ENCODE measurements at places on chromosomes 1 and 21.
A peak's percentile ranks its signal among the peaks of the same experiment; 100 is the strongest.

DNA sequence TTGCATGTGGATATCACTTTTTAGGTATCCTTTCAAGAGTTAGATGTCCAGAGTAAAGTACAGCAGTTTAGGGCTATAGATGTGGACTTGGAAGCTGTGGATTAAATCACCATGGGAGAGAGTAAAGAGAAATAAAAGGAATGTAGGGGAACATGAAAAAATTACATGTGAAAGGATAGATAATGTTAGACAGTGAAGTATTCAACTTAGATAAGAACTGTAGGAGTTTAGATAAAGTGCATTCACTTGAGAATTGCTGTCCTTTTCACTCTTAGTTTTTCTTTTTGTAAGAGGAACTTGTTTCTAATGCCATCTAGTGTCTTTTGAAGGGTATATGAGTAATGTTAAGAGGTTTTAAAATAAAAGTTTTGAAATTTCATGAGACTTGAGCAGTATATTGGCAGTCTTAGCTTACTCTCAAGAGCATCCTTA is 40.1 kb downstream of the MAST2 start:
- DNase-seq: no peak

DNA sequence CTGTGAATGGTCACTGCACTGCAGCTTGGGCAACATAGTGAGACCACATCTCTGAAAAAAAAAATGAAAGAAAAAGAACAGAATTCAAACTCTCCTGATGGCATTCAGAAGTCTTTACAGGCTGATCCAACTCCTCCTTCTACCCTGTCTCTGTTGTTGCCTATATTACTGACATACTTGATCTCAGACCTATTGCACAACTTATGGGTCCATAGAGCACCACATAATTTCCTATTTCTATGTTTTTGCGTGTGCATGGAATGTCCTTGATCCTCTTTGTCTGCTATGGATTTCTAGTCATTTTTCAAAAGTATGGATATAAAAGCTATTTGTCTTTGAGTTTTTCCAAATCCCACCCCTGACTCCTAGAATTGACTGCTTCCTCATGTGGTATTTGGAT is 22.4 kb upstream of the CYP2J2 start:
- DNase-seq: no peak

DNA sequence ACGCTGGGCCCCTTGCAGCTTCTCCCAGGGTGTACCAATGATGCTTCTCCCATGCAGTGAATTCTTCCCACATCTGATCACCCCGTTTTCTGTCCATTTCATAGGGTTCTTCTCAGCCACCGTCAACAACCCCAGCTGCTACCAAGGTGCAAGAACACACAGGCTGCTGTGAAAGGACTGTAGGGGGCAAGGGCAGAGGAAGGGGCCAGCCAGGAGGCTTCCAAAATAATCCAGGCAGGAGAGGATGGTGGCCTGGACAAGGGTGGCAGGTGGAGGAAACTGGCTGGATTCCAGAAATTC is 113.3 kb upstream of the WNT4 start:
- DNase-seq: no peak

- DNase-seq: no peak
These were observed 216.9 kb upstream of the NRIP1 start for GRCh38 chr21:15281714-15282113.

- DNase-seq: no peak
These were observed 167.4 kb downstream of the URB2 start for GRCh38 chr1:229793488-229793887.

DNA sequence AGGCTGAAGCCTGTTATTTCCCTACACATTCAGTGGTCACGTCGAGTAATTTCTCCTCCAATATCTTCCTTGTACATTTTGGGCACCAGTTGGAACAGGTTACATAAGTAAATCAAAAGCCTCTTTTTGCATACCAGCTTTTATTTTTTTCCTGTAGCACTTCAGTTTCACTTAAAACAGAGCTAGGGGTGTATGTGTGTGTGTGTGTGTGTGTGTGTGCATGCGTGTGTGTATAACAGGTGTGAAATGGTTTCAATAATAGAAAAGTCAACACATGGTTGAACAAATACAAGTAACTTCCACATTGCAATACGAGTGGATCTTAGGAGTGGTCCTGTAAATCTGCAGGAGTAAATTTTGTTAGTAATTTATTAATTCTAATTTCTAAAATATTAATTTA is 3.0 kb upstream of the MAN1A2 start:
- no peak for DNase-seq

GRCh38 chr1:160115545-160116282 is at the start of gene ATP1A2:
Gene ATP1A2 (plus strand): TSS chr1:160115759. CDS start chr1:160115862, 103 bp downstream.
- no peak for DNase-seq

GRCh38 chr1:159014851-159015250 is 5.1 kb downstream of the IFI16 start:
- no peak for DNase-seq

DNA sequence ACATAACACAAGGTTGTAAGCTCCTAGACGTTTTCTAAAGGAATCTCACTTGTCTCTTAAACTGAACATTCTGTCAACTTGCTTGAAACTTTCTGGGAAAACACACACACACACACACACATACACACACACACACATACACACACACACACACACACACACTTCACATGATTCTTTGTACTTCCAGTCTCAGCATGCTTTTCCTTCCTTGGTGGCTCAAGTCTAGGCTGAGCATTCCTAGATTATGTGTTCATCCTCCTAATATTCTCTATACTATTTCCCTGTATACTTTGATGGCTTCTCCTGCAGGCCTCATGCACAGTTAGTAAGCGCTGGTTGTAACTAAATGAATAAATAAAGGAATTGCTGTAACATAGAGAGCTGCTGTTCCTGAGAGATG is 372.1 kb downstream of the PTPRC start:
- no peak for DNase-seq

DNA sequence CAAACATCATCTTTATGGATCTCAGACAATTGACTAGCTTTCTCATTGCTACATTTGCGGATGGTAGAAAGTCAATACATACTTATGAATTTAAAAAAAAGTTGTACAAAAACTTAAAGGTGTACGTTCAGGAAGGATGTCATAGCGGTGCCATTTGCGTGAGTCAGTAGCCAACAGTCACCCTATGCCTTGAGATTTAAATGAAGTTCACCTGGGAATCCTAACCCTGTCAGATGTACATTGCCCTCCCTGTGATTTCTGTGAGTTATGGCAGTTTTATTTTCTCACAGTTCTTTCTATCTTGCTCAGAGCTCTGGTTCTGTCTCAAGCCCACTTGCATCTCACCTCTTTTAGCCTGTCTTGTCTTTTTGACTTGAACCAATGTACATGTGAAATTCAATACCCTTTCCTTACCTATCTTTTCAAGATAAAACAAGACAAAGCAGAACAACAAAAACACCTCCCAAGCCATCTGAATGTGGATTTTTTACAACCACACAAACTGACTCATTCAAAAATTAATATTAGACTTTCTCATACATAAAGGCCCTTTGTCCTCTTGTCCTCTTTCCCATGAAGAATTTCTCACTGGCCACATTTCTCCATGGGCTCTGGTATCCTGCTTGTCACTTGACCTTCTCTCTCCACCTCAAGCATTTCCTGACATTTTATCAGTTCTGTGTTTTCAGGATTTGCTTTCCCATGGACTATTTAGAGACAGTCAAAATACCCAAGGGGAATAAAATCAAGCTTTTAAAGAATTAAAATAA is 25.3 kb upstream of the ZNF697 start:
- no peak for DNase-seq

- DNase-seq: no peak
These were observed at the start of gene S100A6 for GRCh38 chr1:153535242-153536011. Gene S100A6 (minus strand): TSS chr1:153535991. CDS start chr1:153535339, 652 bp downstream.

DNA sequence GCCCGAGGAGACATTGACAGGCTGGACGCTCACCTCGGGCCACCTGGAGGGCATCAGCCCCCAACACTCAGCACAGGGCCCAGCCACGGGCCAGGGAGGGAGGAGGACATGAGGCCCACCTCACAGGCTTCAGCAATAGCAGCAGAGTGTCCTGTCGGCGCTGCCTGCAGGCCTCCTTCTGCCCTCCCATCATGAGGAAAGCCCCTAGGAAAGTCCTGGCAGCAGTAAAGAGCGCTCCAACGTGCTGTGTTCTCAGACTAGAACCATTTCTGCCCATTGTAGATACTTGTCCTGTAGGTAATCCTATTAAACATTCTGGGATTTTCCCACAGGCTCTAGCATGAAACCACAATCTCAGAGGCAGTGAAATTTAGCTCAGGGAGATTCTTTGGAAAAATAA is 62.0 kb upstream of the GALNT2 start:
- no peak for DNase-seq

DNA sequence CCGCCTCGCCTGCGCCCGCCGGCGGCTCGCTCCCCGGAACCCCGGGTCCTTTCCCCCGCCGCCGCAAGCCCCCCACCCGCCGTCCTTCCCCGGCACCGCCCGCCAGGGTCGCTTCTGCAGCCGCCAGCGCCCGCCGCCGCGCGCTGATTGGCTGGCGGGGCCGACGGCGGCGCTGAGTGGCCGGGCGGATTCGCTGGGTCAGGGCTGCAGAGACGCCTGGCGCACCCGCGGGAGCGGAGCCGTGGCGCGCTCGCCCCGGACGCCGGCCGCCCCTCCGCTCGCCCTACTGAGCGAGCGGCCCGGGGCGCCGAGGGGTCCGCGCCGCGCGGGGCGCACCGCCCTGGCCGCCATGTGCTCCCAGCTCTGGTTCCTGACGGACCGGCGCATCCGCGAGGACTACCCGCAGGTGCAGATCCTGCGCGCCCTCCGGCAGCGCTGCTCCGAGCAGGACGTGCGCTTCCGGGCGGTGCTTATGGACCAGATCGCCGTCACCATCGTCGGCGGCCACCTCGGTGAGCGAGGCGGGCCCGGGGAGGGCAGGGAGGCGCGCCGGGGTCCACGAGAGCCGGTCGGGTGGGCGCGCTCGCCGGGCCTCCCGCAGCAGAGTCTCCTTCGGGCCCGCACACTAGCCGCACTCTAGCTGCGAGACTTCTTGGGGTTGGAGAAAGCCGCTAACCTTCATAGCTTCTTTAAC is at the start of gene RIMKLA:
RIMKLA (plus strand) TSS at position 207 of the 694 bp plus-strand sequence; CDS start at position 350, 143 bp downstream.
- DNase-seq: peak; percentile 27

DNA sequence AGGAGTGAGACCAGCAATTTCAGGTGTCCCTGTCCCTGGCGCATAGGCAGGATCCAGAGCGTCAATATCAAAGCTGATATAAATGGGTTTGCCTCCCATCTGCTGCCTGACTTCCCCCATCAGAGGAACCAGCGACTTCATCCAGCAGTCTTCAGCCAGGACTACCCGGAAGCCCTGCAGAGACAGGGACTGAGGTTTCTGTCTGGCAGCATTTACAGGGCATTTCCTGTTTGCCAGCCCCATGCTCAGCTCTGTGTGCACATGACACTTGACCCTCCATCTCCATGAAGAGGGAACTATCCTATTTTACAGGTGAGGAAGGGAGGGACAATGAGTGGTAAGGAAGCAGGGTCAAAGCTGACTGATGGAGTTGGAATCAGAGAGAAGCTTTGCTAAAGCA is 7.2 kb downstream of the AGMAT start:
- DNase-seq: no peak

DNA sequence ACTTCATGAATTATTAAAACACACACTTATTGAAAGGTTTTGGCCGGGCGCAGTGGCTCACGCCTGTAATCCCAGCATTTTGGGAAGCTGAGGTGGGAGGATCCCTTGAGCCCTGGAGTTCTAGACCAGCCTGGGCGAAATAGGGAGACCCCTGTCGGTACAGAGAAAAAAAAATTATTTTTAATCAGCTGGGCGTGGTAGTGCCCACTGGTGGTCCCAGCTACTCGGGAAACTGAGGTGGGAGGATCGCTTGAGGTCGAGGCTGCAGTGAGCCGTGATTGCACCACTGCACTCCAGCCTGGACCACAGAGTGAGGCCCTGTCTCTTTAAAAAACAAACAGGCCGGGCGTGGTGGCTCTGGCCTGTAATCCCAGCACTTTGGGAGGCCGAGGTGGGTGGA is 1.7 kb downstream of the GABPB2 start:
- DNase-seq: no peak

GRCh38 chr1:211478376-211478775 is 13.6 kb downstream of the RD3 start:
- DNase-seq: no peak

- no peak for DNase-seq
These were observed 23.3 kb downstream of the RBM11 start for GRCh38 chr21:14239281-14239680.

- DNase-seq: no peak
These were observed 387.5 kb downstream of the USP25 start for GRCh38 chr21:16117331-16117730.

DNA sequence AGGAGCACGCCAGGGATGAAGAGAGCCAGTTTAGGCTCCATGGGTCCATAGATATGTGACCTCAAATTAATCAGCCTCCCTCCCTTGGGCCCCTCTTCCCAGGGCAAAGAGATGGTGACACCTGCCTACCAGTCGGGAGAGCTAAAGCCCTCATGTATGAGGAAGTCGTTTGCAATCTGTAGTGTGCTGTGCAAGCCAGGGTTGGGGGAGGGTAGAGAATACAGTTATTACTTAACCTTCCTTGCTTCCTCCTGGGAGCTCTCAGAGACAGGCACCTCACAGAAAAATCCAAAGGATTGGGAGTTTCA is 4.0 kb downstream of the PGLYRP4 start:
- no peak for DNase-seq

DNA sequence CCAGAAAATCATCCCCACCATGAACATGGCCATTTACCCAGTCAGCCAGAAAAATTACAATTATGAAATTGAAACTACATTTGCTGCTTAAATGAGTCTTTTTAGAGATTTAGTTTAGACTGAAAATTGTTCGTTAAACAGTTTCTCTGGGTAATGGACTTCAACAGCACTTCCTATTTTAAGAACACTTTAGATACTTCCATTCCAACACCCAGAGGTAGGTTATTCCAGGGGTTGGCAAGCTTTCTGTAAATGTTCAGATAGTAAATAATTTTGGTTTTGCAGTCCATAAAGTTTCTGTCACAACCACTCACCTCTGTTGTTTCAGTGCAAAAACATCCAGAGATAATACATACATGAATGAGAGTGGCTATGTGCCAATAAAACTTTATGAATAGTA is 10.2 kb downstream of the NMNAT2 start:
- no peak for DNase-seq

- peak; percentile 22 for DNase-seq
These were observed 3.3 kb upstream of the KNCN start for GRCh38 chr1:46554597-46555381.

DNA sequence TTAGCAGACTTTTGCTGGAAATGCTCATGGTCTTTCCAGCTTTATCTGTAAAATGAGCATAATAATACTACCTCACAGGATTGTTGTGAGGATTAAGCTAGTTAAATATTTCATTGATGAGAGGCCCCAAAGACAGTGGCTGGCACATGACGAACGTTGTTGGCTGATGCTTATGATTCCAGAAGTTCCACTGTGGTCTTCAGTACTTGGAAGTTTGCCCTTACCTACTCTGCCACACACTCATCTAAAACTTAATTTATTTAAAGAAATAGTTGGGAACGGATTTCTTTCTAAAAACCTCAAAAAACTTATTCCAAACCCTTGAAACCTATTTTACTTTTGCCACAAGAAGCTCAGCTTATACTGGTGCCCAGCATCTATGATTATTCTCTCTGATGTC is 170.7 kb downstream of the DHRS3 start:
- DNase-seq: peak; percentile 49

- DNase-seq: no peak
These were observed 3.1 kb upstream of the NCF2 start for GRCh38 chr1:183593356-183593755.
